Stimulated activated CD4-positive, alpha-beta T cell treated with anti-CD3 and anti-CD28 coated beads, Interleukin-15, amount 100 ng/mL, for 1 hour (primary cell): ENCODE measurements at places on chromosomes 3 and 15.

- DNase-seq, result no peak
Observed at GRCh38 chr3:104578558-104578957, 788.2 kb upstream of the ALCAM start.

DNA sequence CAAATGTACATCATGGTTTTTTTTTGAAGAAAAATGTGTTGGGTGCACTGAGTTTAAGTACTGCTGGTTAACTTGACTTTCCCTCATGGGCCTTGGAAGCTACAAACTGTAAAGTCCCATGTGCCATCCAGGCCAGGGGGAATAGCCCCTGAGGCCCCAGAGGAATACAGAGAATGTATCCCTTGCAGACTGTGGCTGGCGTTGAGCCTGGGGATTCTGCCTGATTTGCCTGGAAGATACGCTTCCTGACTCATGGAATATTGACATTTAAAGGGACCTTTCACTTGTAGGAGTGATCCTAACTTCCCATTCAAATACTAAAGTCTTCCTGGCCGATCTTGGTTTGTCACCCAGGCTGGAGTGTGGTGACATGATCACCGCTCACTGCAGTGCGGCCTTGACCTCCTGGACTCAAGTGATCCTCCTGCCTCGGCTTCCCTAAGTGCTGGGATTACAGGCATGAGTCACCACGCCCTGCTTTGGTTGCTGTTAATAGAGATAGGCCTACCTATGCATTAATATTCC, 42.0 kb downstream of the ADAMTSL3 start:
- DNase-seq, result no peak

DNA sequence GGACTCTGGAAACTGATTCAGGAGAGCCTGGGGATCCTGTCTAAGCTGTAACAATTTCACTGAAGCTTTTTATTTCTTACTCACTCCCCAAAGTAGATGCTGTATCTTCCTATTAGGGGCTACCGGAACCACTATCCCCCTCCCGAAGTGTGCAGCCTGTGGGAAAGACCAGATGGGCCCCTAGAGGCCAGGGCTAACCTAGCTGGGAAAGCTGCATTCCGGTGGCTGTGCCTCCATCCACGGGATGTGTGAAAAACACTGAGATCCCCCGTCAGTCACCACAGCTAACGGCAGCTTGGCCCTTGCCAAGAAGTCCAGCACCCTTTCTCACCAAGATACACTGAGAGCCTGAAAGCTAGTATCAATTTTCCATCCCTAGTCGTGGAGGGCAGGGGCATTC, 3.1 kb downstream of the SSUH2 start:
- DNase-seq, result no peak

- no peak for DNase-seq
Observed at GRCh38 chr15:98684995-98685525, 36.7 kb downstream of the IGF1R start.

- DNase-seq, result no peak
Observed at GRCh38 chr3:182410051-182410450, 383.3 kb upstream of the ATP11B start.

- DNase-seq, result no peak
Observed at GRCh38 chr3:127040216-127040615, 57.3 kb downstream of the PLXNA1 start.

GRCh38 chr3:48427630-48427962, 2.3 kb downstream of the PLXNB1 start:
- DNase-seq, result no peak

GRCh38 chr3:135576751-135577150, 388.8 kb upstream of the PPP2R3A start:
- no peak for DNase-seq

DNA sequence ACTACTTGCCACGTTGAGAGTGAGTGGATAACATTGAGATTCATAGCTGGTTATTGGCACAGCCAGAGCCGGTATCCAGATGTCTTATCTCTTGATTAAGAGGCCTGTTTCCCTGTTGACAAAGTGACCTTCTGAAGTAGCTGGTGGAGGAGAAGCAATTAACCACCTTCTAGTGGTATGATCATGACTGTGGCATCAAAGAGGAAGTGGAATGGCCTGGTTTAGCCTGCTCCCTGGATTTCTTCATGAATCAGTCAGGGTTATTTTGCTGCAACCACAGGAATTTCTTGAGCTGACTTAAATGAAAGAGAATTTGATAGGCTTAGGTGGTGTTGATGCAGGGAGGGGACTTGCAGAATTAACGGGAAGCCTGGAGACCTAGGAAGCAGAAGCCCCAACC, 398.3 kb downstream of the MFSD1 start:
- no peak for DNase-seq

- no peak for DNase-seq
Observed at GRCh38 chr3:150146991-150147761, 176.5 kb upstream of the PFN2 start.

DNA sequence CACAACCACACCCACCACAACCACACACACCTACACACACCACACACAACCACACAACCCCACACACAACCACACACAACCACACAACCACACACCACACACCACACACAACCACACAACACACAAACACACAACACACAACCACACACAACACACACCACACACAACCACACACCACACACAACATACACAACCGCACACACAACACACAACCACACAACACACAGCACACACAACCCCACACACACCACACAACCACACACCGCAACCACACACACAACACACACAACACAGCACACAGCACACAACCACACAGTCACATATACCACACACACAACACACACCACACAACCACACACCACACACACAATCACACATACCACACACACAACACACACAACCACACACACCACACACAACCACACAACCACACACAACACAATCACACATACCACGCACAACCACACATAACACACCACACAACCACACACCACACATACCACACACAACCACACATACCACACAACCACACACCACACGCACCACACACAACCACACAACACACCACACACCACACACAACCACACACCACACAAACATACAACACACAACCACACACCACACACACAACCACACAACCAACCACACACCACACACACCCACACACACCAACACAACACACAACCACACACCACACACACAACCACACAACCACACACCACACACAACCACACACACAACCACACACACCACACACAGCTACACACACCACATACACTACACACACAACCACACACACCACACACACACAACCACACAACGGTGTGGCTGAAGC, 23.7 kb downstream of the CPN2 start:
- DNase-seq, result no peak

DNA sequence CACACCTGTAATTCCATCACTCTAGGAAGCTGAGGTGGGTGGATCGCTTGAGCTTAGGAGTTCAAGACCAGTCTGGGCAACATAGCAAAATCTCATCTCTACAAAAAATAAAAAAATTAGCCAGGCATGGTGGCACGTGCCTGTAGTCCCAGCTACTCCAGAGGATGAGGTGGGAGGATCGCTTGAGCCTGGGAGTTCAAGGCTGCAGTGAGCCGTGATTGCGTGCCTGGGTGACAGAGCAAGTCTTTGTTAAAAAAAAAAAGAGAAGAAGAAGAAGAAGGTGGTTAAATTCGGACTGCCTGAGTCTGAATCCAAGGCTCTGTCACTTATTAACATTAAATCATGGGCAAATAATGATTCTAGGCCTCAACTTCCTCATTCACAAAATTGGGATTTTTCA, 51.0 kb downstream of the EOMES start:
- no peak for DNase-seq

DNA sequence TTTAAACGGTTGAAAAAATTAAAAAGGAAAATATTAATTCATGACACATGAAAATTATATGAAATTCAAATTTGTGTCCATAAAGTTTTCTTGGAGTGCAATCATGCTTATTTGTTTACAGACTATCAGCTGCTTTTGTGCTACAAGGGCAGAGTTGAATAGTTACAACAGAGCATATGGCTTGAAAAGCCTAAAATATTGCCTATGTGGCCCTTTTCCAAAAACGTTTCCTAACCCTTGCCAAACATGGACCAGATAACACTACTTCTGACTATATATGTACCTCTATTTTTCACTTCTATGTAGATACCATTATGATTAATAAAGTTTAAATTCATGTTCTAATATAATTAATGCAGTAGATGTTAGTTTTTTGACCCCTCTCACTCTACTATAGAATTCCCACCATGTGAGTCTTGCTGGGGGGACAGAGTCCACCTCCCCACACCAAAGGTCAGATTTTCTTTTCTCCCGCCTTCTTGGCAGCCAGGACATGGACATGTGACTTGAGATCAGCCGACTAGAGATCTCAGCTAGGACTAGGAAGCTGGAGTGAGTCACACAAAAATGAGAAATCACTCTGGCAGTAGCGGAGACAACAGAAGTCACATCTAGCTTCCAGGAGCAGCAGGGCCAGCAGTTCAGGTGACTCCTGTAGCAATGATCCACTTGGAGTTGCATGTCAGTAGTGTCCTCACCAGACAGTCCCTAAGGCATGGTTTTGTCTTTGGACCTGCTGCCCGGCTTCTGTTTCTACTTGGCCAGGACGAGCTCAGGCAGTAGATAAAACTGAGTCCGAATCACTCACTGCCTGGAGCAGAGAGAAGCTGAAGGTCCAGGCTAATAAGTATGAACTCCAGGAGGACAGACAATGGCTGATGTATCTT, 22.4 kb downstream of the CIAO2A start:
- no peak for DNase-seq

DNA sequence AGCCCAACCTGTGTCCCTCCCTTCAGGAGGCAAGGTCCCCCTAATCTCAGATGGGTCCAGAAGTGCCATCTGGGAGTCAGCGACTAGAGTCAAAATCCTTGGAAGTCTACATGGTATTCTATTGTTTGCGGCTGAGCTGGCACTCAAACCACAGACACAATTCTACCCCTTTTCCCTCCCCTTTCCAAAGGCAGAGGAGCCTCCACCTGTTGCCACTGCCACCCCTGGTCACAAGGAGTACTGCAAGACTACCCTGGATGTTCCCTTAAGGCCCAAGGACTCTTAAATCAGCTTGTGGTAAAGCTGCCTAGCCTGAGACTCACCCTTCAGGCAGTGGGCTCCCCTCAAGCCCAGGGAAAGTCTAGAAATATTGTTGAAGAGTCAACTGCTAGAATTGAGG, 4.3 kb upstream of the OR5H6 start:
- no peak for DNase-seq

GRCh38 chr3:172129850-172130716, 90.7 kb downstream of the FNDC3B start:
- peak; percentile 10 for DNase-seq

GRCh38 chr3:56291244-56291680, 177.0 kb downstream of the ERC2 start:
- DNase-seq, result no peak

GRCh38 chr15:31326875-31327668, 437 bp downstream of the KLF13 start:
- DNase-seq, result peak; percentile 56

- no peak for DNase-seq
Observed at GRCh38 chr3:168511428-168512014, 415.8 kb upstream of the GOLIM4 start.

- no peak for DNase-seq
Observed at GRCh38 chr15:91537856-91538255, 315.7 kb upstream of the SLCO3A1 start.

DNA sequence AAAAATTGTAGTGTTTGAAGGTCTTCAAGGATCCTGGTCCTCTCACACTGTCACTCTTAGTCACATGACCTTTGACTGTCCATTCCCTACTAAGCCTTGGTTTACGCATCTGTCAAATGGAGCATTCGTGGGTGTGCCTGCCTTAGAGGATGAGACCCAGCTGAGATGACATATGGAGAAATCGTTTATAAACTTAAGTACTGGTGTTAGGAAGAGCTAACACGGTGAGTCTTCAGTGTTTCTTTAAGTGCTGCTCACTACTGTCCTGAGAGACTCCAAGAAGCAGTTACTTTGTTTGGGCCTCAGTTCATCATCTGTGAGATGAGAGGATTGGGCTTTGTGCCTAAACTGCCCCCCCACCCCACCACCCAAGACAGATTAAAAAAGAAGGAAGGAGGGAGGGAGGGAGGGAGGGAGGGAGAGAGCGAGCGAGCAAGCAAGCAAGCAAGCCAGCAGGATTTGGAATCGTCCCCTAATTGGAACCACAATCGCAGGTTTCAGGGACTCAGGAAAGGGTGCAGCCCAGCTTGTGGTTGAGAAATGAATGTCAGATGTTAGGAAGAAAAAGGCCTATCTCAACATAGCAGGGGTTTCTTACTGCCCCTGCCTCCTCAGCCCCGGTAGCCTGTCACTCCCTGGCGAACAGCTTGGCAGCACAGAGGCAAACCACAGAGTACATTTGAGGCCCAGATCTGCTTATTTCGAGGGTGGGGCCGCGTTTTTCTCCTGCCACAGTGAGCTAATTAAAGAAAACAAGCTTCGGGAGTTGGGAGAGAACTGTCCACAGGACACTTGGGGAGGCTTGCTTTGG, 32.7 kb downstream of the SMAD3 start:
- no peak for DNase-seq

DNA sequence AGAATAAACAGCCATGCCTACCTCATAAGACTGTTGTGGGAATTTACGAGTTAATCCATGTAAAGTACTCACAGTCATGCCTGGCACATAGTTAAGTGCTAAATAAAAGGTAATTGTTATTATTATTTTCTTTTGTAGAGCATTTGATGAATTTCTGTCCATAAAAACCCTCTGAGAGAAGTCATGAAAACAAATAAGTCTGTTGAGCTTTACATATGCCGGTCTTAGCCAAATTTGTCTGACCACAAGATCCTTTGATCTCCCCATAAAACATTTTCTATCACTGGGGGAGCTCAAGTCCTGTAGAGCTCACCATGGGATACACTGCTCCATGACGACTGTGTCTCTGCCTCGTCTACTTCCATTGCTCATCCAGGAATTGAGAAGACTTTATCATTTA, 114.0 kb downstream of the MAGI1 start:
- DNase-seq, result no peak

GRCh38 chr15:50126072-50126471, 7.0 kb upstream of the ATP8B4 start:
- DNase-seq, result no peak

GRCh38 chr15:90559119-90559518, 29.4 kb downstream of the CRTC3 start:
- DNase-seq, result no peak

GRCh38 chr15:50546566-50546965, at the start of gene USP50:
Gene USP50, minus strand, starts transcription at chr15:50546666. Its CDS starts 141 bp downstream, at chr15:50546525.
- no peak for DNase-seq

GRCh38 chr3:187107989-187108388, 31.3 kb downstream of the RPL39L start:
- no peak for DNase-seq

- DNase-seq, result no peak
Observed at GRCh38 chr3:14672588-14672987, 2.4 kb upstream of the C3orf20 start.
